ENCODE measurements at places on chromosomes 7 and 10.

DNA sequence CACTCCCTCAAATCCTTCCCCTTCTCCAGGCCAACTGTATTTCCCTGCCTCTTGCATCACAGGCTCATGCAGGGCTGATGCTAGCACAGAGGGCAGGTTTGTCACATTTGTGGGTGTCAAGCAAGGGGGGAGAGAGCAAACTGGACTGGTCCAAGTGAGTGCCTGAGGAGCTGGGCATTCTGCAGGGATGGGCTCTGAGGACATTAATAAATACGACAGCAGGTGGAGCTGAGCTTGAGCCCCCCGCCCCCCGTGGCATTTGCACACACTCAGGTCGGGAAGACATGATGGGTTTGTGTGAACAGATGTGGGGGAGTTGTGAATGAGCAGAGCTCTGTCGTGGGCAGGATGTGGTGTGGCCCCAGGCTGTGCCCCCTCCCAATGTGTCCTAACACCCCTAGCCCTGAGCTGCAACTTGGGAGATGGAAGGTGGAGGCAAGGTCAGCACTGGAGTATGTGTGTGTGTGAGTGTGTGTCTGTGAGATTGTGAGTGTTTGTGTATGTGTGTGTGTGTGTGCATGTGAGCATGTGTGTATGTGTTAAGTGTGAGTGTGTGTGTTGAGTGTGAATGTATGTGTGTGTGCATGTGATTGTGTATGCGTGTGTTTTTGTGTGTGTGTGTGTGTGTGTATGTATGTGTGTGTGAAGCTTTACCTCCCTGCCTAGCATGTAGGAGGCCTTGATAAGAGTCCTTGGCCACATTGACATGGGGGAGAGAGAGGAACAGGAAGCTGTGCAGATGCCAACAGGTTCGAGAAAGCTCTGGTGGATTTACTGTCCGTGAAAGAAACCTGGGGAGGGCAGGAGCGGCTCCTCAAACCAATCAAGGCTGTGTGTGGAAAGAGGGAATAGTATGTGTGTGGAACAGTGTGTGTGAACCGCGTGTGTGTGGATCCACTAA lies 9.1 kb downstream of the RASSF4 start:
- DNase-seq = no peak

DNA sequence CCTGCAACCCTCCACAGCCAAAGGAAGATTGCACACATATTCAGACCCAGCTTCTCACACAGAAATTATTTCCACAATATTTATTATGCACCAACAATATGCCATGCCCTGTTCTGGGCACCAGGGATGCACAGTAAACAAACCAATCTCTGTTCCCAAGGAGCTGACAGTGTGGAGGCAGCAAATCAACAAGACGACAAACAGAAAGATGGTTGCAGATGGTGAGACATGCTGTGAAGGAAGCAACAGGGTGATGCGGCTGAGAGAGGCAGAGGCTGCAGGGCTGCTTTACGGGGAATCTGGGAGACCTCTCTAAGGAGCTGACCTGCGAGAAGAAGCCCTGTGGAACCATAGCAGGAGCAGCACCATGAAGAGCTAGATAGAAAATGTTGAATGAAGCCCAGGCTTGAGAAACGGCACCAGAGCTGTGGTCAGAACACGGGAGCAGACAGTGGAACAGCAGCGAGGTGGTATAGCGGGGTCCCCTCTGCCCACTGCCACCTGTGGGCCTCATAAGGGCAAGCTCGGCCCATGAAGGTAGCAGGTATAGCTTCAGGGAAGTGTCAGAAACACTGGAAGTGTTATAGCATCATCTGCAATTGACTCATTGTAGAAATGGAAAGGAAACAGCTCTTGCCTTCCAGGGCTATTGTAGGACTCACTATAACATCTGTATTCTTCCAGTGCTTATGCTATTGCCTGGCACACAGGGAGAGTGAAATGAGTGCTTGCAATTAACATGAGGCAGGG lies 17.4 kb downstream of the RBP3 start:
- no peak for DNase-seq

DNA sequence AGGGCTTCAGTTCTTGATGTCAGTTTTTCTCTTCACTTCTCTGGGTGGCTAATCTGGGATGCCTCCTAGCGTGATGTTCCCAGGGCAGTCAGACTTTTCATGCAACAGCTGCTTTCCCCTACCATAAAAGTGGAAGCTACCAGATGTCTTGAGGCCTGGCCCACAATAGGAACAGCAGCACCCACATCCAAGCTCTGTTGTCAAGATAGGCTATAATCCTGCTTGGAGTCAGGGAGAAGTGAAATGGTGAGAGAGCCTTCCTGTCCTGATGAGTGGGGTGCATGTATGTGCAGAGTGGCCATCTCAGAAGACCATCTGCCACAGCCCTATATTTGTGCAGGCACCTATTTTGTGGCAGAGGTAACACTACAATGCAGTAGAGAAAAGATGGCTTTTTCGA lies 108.0 kb downstream of the HTR5A start:
- no peak for DNase-seq

DNA sequence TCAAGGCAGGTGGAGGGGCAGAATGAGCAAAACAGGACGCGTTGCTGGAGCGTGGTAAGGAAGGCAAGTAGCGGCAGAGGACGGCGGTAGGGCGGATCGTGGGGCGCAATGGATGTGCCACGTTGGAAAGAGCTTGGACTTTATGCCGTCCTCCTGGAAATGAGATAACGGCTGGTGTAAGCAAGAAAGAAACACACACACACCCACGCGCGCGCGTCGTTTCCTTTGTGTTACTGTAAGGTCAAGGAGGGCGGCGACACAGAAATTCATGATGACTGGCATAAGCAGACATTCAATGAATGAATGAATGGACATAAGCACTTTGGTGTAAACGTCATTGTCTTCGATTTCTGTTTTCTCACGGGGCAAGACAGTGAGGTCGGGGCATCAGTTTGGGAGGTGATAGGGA lies 683 bp upstream of the ENTPD7 start:
- DNase-seq = no peak
